A172 (cell line): ENCODE measurements at places on chromosomes 12 and 14. TPM values are rescaled to one million over a fixed set of nuclear protein-coding genes. Genes with fewer than 3 reads are reported as not detected.

Gene OGFOD2
- 12.0 and 20.9 TPM in 2 replicates for total RNA-seq

- DNase-seq, result no peak
Measured at GRCh38 chr12:69064734-69065443, 131.9 kb upstream of the CPM start.

Gene NFATC4
- not detected in 2 replicates for total RNA-seq

DNA sequence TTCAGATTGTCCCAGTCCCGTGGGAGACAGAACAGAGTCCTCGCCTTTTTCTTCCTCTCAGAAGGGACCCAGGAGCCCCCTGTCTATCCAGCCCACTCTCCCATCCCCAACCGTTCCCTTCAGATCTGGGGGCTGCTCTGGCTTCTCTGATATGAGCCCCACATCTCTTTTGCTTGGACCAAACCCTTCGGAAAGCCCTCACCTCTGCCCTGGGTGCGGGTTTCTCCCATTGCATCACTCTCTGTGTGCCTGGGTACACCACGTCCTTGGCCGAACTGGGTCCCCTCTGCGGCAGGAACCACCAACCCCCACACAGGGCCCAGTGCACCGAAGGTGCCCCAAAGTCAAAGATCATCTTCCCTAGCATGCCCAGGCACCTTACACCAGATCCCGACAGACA is 87.8 kb downstream of the DICER1 start:
- DNase-seq, result no peak

Gene PRIMA1
- total RNA-seq, result not detected in 2 replicates

GRCh38 chr12:94380507-94380906 is 79.2 kb downstream of the CEP83 start:
- no peak for DNase-seq

- no peak for DNase-seq
Measured at GRCh38 chr14:78327426-78328221, 157.5 kb downstream of the NRXN3 start.

GRCh38 chr12:103727638-103728037 is 113.4 kb downstream of the NT5DC3 start:
- no peak for DNase-seq

- peak; percentile 29 for DNase-seq
Measured at GRCh38 chr12:74646831-74647230, 109.2 kb downstream of the ATXN7L3B start.

DNA sequence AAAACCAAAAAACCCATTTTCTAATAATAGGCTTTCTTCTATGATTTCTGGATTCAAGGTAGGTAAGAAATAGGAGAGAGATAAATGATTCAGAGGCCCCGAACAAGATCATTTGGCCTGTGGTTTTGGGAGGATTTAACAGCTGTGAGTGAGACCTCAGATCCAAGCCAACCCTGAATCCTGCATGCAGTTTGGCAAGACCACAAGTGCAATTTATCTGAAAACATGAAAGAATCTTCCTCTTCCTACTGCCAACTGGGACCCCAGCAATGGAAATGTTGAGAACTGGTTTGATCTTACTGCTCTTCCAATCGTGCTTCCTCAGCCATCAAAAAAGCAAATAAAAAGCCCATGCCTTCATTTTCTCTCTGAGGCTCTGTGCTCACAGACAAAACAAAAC is 519.7 kb upstream of the TBX3 start:
- peak; percentile 16 for DNase-seq

- DNase-seq, result no peak
Measured at GRCh38 chr12:93166541-93167307, 211.0 kb upstream of the NUDT4 start.

- peak; percentile 9 for DNase-seq
Measured at GRCh38 chr12:112716099-112717093, 75.2 kb upstream of the RPH3A start.

DNA sequence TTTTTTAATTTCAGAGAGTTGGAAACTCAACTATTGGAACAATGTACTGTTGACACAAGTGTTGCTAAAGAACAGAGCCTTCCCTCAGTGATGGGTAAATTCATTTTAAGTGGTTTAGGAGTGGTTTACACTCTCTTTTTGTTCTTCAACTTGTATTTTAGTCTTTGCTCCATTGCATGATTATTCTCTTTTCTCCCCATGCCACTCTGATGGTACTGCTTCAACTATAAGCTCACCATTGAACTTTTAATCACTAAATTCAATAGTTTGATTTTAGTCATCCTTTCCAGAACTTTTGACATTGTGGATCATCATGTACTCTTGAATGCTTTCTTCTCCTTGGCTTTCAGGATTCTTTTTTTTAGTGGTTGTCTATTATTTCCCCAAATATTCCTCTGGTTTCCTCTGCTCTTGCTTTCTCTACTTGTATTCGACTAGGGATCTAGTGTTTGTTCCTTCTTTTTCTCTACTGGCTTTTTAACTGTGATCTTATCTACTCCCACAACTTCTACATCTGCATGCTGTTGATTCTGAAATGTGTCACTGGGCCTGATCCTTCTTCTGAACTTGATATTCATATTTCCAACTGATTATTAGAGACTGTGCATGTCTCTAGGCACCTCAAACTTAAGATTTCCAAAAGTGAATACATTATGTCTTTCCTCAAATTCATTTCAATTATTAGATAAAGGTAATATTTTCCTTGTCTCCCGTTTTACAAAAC is 15.4 kb downstream of the ACTR10 start:
- DNase-seq, result no peak

Gene C12orf60
- 0.05 and 1.0 TPM in 2 replicates for total RNA-seq

Gene KRT5
- total RNA-seq, result 1.1 and 1.4 TPM in 2 replicates

DNA sequence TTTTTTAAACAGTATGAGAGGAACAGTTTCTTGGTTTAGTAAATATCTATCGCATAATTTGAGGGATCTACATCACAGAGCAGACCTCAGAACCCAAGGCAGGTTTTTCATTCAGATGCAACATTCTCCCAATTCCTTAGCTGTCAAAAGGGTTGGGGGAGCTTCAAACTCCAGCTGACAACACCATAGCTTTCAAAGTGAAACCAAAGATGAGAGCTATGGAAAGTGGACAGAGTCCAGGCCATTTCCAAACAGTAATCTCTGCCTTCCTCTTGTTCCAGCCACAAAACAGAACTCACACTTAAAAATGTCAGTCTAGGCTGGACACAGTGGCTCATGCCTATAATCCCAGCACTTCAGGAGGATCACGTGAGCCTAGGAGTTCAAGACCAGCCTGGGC is 87.8 kb downstream of the SPRING1 start:
- no peak for DNase-seq

Gene LMNTD1
- not detected in 2 replicates for total RNA-seq

- no peak for DNase-seq
Measured at GRCh38 chr12:9604287-9604686, 3.4 kb downstream of the KLRB1 start.

Gene PRICKLE1
- total RNA-seq, result 4.1 and 77.2 TPM in 2 replicates

Gene CIROP
- not detected in 2 replicates for total RNA-seq

Gene HELB
- total RNA-seq, result 1.4 and 2.1 TPM in 2 replicates

Gene TCL1A
- not detected in 2 replicates for total RNA-seq

DNA sequence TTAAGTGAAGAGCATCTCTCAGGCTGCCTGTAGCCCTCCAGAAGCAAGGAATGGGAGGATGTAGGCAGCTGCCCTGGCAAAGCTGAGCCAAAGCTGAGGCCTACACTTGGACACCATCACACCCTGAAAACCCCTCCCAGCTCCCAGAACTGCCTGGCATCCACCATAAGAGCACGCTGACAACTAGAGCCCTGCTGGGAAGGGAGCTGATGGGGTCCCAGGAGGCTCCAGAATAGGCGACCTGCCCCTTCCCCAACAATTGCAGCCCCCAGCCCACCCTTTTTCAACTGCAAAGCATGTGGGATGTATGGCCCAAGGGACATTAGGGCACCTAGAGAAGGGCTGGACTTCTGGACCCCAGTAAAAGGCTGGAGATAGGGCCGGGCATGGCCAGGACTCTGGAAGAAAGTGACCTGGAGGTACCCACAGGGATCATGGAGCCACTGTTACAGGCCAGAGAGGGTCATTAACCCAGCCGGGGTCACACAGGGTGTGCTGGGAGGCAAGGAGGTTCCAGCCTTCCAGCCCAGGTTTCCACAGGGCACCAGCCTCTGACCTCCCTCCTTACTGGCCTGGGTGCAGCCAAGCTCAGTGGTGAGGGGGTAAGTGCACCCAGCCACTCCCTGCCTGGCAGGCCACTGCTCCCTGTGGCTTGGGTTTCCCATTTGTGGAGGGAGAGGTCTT is 27.8 kb downstream of the FAM222A start:
- no peak for DNase-seq

Gene JPH4
- total RNA-seq, result not detected in 2 replicates

Gene OXA1L
- 44.4 and 46.2 TPM in 2 replicates for total RNA-seq

- DNase-seq, result no peak
Measured at GRCh38 chr14:51157012-51157411, 62.1 kb upstream of the TRIM9 start.

DNA sequence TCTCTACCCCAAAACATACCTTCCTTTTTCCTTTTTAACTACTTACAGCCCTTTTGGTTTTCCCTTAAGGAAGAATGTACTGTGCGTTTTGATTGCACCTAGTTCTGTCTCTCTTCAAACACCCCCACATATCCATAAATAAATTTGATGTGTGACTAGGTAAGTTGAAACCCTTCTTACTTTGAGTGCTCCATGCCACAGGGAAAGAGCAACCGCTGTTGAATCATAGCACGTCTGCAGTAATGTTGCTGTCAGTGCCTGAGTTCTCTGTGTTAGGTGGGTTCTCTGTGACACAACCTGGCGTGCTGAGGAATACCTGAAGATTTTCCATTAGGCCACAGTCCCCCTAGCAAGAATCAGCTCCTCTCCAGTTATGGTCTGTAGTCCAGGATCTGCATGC is 102.1 kb downstream of the FIGNL2 start:
- no peak for DNase-seq

GRCh38 chr14:31124197-31124596 is 83.4 kb downstream of the HECTD1 start:
- no peak for DNase-seq
